Bronchus fibroblast of lung (primary cell): ENCODE measurements at places on chromosomes 16 and 17. TPM values are rescaled to one million over a fixed set of nuclear protein-coding genes. Genes with fewer than 3 reads are reported as not detected.

Gene KCNJ18
- not detected in 2 replicates for total RNA-seq

Gene GPR139
- not detected in 2 replicates for total RNA-seq

Gene DHRS13
- total RNA-seq: 2.1 and 5.0 TPM in 2 replicates

Gene PRAC1
- total RNA-seq: not detected in 2 replicates

Gene GFAP
- total RNA-seq: 0.67 and 1.5 TPM in 2 replicates

Gene KRTAP4-6
- total RNA-seq: not detected in 2 replicates

Gene MFAP4
- total RNA-seq: 35.8 and 39.8 TPM in 2 replicates

Gene TBC1D3E
- not detected in 2 replicates for total RNA-seq
